ENCODE measurements at places on chromosomes 1 and 21.
A peak's percentile ranks its signal among the peaks of the same experiment; 100 is the strongest.

DNA sequence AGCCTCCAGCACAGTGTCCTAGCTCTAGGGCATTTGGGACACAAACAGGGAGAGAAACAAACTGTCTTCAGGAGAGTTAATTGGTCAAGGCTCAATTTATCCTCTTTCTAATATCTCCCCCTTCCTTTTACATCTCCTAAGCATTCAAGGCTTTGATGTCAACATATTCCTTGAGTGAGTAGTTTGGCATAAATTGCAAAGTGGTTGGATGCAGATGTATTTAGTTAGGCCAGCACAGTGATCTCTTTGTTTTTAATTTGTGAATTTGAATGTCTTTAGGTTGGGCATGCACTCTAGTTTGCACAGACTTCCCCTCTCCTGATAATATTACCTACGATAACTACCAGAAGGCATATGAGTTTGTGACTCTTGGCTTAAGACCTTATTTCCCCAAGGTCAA lies 12.5 kb upstream of the OLFML2B start:
- DNase-seq, result no peak

- no peak for DNase-seq
Observed at GRCh38 chr1:215407575-215407974, 159.5 kb upstream of the KCTD3 start.

GRCh38 chr1:160797861-160798273 lies 1.9 kb downstream of the LY9 start:
- DNase-seq, result no peak

- no peak for DNase-seq
Observed at GRCh38 chr1:22900451-22900850, 72.2 kb downstream of the LACTBL1 start.

GRCh38 chr1:114103992-114104391 lies 49.7 kb downstream of the SYT6 start:
- no peak for DNase-seq

DNA sequence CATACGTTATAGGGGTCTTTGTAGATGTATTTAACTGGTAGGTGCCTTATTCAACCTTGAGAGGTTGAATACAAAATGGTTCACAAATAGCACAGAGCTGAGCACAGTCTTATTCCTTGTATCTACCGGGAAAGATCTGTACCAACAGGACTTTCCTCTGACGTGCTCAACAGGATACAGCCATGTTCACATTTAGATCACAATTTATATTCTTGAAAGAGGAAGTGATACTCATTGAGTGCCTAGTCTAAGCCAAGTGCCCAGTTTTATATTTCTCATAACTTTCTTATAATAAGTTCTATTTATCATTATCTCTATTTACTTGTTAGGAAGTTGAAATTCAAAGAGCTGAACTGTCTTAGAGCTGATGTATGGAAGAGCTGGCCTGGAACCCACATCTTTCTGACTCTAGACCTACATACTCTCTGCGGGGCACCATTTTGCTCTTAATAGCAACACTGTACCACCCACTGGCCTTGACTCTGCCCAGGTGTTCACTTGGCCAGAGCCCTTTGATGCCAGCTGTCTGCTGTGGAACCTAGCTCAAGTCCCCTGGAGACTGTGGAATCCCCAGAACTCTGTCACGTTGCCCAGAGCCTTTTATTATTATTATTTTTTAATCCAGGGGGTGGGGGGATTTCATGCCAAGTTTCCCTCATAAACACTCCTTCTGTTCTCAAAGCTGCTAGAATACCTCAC lies 156.2 kb downstream of the TPR start:
- no peak for DNase-seq

DNA sequence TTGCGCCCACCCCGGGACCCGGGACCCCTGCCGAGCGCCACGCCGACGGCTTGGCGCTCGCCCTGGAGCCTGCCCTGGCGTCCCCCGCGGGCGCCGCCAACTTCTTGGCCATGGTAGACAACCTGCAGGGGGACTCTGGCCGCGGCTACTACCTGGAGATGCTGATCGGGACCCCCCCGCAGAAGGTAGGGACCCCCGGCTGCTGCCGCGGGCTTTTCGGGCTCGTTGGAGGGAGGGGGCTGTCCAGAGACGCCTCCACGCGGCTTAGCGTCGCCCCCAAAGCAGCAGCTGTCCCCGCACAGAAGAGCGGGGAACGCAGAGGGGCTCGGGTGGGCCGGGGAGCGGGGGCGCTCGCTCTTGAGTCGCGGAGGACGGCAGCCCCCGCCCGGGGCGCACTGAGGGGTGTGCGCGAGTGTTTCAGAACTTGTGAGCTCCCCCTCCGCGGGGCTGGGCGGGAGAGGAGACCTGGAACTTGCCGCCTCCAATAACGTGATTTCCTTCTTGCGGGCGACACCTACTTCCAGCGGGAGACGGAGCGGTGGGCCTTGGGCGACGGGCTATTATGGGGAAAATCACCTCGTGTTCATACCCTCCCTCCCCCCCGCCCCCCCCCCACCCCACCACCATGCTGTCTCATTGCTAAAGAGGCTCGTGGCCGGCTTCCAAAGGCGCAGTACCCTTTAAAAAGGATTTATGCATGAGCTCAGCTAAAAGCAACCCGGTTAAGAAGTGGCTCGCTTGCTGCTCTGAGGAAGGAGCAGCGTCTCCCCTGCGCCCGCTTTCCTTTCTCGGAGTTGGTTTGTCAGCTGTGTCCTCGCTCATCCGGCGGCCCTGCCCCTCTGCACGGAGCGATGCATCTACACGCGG lies 664 bp downstream of the BACE2 start:
- peak; percentile 63 for DNase-seq

DNA sequence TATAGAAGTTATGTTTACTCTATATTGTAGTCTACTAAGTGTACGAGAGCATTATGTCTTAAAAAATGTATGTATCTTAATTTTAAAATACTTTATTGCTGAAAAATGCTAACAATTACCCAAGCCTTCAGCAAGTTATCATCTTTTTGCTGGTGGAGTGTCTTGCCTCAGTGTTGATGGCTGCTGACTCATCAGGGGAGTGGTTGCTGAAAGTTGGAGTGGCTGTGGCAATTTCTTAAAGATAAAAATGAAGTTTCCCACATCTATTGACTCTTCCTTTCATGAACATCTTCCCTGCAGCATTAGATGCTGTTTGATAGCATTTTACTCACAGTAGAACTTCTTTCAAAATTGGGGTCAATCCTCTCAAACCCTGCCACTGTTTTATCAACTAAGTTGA lies 95.8 kb downstream of the CDC7 start:
- DNase-seq, result no peak

DNA sequence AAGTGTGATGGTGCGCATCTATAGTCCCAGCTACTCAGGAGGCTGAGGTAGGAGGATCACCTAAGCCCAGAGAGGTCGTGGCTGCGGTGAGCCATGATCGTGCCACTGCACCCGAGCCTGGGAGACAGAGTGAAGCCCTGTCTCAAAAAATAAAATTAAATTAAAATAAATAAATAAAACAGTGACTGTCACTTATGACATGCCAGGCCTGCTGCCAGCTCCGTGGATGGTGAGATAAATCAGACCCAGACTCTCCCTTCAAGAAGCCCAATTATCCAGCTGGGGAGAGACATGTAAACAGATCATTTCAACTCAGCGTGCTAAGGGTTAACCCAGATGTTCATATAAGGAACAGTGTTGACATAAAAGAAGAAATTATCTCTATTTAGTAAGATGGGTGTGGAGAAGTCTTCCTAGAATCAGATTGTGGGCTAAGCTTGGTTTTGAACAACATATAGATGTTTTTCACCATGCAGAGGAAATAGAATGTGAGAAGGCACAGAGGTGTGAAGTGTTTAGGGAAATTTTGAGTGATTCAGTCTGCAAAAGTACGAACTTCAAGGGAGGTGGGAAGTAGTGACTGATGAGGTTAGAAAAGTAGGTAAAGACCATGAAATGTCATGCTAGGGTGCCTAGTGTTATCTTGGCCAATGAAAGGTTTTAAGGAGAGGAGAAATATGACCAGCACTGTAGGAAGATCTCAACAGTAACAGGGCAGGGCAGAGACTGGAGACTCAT lies 18.3 kb downstream of the YARS1 start:
- no peak for DNase-seq

GRCh38 chr21:14862794-14863720 lies 201.7 kb downstream of the NRIP1 start:
- no peak for DNase-seq

DNA sequence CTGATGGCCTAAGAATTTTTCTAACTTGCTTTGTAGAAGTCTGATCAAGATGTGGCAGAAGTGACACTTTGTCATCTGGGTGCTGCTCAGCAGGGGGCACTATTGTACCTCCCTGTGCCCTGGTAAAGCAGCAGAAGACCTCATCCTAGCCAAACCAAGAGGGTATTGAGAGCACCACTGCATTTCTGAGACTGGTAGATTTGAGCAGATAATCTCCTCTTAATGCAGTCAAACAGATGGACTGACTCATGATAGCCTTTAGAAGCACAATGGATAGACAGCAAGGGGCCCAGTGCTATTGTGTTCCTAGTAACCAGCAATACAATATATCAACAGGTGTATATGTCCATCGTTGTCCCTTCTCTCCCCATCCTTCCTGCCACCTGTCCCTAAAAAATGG lies 5.7 kb downstream of the TPM3 start:
- DNase-seq, result peak; percentile 54

- no peak for DNase-seq
Observed at GRCh38 chr1:53317646-53318539, 10.0 kb downstream of the LRP8 start.

- no peak for DNase-seq
Observed at GRCh38 chr1:19405761-19406487, 79.4 kb downstream of the CAPZB start.

DNA sequence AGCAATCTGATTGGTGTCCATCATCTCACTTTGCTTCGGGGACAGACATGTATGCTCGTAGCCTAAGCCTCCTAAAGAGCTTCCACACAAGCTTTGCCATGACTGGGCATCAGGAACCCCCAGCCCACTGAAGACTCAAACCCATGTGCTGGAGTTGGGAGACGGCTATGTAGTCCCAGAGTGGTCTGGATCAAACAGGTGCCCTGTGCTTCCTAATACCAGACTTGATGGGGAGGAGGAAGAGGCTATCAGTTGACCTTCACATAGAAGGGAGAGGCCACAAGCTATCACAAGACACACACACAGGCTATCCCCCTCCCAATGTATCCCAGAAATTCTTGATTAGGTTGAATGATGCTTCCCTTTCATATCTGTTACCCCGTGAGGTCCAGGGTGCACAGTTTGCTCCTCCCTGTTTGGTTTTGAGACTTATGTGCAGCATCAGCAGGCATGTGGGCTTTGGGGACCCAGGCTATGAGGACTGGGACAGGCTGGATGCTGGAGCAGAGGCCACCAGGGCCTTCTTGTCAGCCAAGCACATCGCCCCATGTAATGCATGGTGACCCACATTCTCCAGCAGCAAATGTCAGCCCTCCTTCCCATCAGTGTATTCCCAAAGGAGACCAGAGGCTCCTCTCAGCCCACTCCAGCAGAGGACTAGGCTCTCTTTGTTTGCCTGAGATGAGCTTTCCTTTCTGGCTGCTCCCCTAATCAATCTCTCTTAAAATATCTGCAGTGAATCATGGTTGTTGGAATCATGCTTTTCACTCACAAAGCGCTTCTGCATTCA lies 159.8 kb downstream of the GRIK3 start:
- DNase-seq, result no peak

- no peak for DNase-seq
Observed at GRCh38 chr1:204105131-204105515, 32.2 kb downstream of the SOX13 start.

- no peak for DNase-seq
Observed at GRCh38 chr1:37064039-37064438, 29.7 kb upstream of the GRIK3 start.

- no peak for DNase-seq
Observed at GRCh38 chr1:159088546-159089183, 12.1 kb upstream of the AIM2 start.

GRCh38 chr1:155884031-155884960 lies 24.9 kb downstream of the SYT11 start:
- no peak for DNase-seq

- DNase-seq, result no peak
Observed at GRCh38 chr1:3002349-3003038, 18.8 kb upstream of the ACTRT2 start.

GRCh38 chr1:97780884-97781283 lies 139.9 kb downstream of the DPYD start:
- no peak for DNase-seq

DNA sequence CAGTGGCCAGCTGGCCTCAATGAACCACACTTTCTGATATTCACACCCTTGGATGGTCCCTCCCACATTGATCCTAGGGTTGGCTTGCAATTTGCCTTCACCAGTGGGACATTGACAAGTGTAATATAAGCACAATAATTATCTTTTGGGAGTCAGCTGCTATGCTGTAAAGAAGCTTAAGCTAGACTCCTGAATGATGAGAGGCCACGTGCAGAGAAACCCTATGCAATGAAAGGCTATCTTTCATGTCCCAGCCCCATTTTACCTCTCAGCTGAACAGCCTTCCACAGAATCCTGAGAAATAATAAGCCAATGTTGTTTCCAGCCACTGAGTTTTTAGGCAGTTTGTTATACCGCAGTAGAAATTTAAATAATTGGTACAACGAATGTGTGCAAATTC lies 11.1 kb upstream of the C8A start:
- DNase-seq, result no peak

- no peak for DNase-seq
Observed at GRCh38 chr1:40439247-40439646, 11.0 kb upstream of the ZFP69B start.

DNA sequence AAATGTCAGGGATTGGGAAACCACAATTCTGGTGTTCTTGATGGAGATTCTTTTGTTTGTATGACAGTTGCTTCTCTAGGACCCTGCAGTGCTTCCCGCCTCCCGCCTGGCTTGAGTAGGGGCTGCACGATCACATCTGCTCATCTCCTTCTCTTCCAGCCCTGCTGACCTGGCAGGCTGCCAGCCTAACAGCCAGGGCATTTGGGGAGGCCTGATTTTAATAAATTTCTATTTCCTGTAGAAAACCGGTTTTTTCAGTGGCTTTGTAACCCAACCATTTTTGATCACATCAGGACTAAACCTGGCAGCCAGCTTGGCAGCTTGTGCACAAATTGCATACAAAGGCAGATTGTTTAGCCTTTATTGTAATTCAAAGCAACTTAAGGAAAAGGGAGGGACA lies 78.9 kb downstream of the UBE2U start:
- no peak for DNase-seq

DNA sequence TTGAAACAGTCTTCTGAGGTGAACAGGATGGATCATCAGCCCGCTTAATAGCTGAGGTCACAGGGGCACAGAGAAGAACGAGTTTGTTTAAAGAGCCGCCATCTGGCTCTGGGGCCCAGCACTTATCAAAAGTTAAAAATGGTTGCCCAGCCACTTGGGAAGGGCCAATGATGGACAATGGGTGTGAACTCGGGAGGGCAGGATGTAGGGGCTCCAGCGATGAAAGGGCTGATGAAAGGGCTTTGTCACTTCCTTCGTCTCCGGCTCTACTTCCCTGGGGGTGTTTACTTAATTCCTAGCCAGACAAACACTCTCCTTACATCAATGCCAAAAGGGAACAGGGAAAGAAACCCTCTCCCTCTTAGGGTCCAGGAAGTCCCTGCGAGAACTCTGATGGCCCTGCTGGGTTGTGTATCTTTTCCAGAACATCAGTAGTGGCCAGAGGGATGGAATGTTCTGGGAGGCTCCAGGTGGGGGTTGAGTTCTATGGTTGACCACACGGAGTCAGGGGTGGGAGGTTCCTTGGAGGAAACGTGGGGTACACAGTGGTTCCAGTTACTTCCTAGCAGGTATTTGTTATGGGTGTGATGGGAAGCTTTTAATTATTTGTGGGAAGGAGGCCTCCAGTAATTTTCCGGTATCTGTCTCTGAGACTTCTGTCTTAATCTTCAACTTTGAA lies 9.0 kb upstream of the ABCG1 start:
- no peak for DNase-seq

Measured in H1 (cell line).